ENCODE measurements at places on chromosomes 2 and 18.
A peak's percentile ranks its signal among the peaks of the same experiment; 100 is the strongest.

DNA sequence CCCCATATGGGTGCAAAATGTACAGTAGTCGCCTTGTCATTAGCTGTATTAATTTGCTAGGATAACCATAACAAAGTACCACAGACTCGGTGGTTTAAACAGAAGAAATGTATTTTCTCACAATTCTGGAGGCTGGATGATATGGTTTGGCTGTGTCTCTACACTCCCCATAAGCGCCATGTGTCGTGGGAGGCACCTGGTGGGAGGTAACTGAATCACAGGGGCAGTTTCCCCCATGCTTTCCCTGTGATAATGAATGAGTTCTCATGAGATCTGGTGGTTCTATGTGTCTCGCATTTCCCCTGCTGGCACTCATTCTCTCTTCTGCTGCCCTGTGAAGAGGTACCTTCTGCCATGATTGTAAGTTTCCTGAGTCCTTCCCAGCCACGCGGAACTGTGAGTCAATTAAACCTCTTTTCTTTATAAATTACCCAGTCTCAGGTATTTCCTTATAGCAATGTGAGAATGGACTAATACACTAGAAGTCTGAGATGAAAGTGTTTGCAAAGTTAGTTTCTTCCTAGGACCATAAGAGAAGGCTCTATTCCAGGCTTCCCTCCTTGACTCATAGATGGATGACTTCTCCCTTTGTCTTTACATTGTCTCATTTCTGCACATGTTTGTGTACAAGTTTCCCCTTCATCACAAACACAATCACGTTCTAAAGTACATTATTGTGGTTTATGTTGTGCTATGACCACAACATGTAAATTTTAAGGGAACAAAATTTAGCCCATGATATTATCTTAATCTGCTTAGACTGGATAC lies 1442.6 kb downstream of the SUCLG1 start:
- DNase-seq: no peak

DNA sequence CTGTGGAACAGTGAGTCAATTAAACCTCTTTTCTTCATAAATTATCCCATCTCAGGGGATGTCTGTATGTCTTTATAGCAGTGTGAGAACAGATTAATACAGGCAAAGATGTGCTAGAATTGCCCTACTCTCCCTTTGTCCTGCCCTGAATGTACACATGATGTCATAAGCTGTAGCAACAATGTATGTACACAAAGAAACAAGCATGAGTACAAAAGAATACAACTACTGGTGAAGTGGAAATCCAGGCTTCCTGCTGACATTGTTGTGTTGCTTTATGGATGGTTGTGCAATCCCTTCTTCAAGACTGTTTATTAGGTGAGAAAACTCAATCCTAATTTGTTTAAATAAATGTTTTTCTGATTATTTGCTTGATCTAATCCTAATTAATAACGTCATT lies 446.6 kb downstream of the DSC3 start:
- no peak for DNase-seq

DNA sequence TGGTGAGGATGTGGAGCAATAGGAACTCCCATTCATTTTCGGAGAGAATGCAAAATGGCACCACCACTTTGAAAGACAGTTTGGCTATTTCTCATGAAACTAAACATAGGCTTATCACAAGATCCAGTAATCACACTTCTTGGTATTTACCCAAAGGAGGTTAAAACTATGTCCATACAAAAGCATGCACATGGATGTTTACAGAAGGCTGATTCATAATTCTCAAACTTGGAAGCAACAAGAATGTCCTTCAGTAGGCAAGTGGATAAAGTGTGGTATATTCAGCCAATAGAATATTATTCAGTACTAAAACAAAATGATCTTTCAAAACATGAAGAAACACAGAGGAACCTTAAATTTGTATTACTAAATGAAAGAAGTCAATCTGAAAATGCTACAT lies 440.6 kb downstream of the FBXO15 start:
- DNase-seq: no peak

DNA sequence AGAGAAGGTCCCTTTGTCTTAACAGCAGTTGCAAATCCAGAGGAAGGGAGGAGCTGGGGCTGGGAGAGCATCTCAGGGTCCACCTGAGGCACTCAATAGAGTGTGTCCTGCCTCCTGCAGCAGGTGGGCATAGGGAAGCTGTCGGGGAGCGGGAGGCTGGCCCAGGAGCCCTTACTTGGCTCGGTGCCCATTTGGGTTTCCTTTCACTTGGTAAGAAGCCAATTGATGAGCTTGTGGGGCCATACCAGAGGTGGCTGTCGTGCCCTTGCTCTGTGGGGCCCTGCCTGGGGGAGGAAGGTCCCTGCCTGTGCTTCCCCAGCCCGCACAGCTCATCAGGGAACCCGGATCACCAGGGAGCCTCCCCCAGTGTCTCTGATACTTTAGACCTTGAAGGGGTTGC lies 229.7 kb downstream of the DYSF start:
- no peak for DNase-seq

DNA sequence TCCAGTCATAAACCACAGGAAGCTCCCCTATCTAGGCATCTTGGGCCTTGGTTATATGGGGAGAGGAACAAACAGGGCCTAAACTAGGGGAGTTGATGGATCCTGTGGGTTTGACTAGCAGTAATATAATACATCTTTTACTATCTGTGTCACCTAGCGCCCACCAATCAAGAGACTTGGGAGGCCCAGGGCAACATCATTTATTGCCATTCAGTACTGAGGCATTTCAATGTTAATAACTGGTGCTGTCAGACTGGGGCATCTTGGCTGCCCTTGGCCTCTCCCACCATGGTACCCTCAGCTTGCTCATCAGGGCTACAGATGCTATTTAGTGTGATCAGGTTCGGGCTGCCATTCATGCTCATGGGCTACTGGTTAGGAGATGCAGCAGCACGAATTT lies 320.7 kb downstream of the MYCN start:
- no peak for DNase-seq

DNA sequence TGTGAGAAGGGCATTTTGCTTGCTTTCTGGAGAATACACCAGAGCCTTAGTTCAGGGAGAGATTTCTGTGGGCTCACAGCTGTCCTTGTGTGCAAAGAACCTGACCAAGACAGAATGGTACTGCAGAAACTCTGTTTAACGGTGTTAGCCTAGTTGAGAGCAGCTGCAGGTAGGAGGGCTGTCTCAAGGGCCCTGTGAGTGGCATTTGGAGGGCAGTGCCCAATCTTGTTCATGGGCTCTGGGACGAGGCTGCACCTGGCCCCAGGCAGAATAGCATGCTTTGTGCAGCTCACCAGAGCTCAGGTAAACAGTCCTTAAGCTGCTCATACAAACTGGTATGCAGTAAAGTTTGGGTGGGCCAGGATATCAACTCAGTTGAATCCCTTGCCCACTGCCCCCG lies 16.9 kb upstream of the RGPD4 start:
- DNase-seq: no peak

DNA sequence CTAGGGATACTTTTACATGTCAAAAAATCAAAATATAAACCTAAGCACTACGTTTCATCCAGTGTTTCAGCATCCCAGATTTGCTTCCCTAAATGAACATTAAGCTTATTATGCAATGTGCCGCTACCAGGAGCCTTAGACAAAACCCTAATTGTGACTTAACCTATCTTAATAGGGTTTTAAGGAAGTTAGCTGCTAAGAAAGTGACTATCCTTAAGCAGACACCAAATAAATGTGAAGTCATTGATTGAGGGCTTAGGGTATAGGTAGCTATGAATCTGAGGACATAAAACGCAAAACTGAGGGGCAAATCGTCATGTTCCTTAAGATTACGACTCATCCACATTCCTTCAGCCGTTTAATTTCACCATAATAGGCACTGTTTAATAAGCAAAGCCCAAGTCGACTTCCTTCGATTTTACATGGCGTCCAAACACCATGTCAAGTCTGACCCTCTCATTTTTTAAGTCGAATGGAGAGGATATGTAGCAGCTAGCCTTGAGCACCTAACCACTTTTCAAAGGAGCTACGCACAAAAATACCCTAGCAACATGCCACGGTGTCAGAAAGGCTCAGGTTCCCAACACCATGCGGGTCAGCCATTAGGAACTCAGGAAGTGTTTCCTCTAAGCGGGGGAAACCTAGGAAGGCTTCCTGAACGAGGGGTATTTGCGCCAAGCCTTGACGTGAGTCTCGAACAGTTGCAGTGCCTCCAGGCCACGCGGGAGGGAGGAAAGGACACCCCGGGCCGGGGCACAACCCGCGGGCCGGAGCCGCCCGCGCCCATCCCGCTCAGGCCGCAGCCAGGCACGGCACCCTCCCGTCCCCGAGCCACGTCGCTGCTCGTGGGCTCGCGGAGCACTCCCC lies 1.0 kb downstream of the HDLBP start:
- DNase-seq: peak; percentile 15

DNA sequence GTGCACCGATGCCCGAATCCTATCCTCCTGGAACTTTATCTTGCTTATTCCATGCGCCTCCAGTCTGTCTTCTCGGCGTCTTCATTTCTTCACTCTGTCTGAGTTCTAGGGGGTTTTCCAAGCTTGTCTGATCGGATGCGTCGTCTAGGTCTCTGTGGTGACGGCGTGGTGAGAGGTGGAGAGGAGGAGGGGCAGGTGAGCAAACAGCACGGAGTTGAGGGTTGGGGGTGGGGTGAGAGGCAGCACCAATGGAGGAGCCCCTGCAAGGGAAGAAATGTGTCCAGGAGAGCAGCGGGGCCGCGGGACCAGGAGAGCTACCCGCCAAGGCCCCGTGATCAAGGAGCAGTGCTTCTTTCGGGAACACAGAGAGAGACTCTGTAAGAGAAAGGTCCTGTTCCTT lies 131.3 kb upstream of the TWIST2 start:
- no peak for DNase-seq

DNA sequence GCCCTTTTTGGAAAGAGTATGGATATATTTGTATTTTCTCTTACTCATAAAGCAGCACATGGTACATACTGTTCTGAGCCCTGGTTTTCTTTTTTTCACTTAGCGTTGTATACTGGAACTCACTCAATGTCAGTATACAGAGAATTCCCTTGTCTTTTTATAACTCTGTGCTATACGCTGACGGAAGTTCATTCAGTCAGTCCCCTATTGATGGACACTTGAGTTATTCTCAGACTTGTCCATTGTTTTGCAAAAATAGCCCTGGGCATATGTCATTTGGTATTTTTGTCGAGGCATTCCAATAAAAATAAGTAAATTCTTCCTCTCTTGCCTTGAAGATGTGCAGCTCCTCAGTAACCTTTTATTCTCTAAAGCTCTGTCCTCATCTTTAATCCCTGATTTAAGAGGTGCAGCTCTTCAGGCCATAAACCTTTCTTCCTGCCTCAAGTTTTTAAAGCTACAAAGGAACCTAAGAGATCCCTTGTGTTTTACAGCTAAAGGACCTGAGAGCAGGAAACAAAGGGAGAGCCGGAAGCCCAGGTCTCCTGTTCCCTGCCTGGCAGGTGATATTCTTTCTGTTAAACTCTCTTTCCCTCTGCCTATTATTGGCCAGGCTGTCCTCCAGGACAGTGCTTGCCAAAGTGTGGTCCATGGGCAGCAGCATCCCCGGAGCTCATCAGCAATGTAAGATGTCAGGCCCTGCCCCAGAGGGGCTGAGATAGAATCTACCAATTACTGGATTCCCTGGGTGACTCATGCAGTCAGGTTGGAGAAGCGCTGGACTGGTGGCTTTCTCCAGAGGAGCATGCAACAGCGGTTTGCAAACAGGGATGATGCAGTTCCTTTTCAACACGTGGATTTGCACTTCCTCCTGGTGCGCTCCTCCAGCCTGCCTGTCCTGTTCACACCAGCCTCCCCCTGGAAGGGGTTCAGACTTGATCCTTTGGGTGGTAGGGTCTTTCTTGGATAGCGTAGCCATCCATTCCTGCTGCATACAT lies 158.0 kb downstream of the NEDD4L start:
- no peak for DNase-seq

GRCh38 chr2:199342334-199342733 lies 115.4 kb downstream of the SATB2 start:
- no peak for DNase-seq

DNA sequence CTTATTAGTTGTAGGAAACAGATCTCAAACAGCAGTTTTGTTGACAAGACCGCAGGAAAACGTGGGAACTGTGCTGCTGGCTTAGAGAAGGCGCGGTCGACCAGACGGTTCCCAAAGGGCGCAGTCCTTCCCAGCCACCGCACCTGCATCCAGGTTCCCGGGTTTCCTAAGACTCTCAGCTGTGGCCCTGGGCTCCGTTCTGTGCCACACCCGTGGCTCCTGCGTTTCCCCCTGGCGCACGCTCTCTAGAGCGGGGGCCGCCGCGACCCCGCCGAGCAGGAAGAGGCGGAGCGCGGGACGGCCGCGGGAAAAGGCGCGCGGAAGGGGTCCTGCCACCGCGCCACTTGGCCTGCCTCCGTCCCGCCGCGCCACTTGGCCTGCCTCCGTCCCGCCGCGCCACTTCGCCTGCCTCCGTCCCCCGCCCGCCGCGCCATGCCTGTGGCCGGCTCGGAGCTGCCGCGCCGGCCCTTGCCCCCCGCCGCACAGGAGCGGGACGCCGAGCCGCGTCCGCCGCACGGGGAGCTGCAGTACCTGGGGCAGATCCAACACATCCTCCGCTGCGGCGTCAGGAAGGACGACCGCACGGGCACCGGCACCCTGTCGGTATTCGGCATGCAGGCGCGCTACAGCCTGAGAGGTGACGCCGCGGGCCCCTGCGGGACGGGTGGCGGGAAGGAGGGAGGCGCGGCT lies at the start of gene TYMS:
Gene TYMS (plus strand): TSS at position 343 of the 690 bp plus-strand sequence. CDS start 90 bp downstream, at position 433.
- peak; percentile 8 for DNase-seq

DNA sequence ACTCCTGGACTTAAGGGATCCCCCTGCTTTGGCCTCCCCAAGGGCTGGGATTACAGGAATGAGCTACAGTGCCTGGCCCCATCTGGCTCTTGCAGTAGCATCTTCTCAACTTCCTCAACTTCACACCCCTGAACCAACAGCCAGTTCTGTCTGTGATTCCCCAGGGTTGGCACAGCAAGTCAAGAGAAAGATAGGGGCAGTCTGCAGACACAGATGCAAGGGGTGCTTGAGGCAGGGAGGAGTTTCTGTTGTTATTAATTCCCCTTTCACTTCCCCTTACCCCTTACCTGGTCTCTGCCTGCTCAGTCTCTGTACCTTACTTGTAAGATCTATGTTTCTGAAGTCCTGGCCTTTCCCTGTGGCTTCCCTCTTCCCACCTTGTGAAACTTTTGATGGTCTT lies 54.1 kb upstream of the MEX3C start:
- DNase-seq: no peak

Data from pulmonary artery endothelial cell (primary cell).